ENCODE measurements at places on chromosomes 5 and 9.

- no peak for DNase-seq
Observed at GRCh38 chr5:96928931-96929708, 6.8 kb upstream of the LNPEP start.

GRCh38 chr9:135684691-135685090, 14.6 kb downstream of the SOHLH1 start:
- no peak for DNase-seq

GRCh38 chr5:68140763-68141162, 74.8 kb upstream of the PIK3R1 start:
- no peak for DNase-seq

- no peak for DNase-seq
Observed at GRCh38 chr5:116876240-116876840, 301.7 kb upstream of the SEMA6A start.

DNA sequence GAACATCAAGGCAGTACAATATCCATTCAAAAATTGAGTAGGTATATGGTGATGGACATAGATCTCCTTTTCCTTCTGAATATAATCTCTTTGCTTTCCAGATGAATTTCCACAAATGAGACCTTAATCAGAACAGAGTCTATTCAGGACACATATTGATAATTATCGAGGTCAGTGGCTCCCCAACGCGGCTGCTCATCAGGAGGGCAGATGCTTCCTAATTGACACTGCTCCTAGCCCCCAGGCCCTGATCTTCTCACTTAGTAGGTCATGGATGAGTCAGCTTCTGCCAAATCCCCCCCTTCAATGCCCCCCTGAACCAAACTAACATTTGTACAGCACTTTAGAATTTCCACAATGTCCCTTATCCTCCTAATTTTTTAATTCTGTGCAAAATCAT, 51.6 kb downstream of the SEMA5A start:
- no peak for DNase-seq

GRCh38 chr5:81242906-81243436, 9.8 kb downstream of the CKMT2 start:
- DNase-seq: no peak

DNA sequence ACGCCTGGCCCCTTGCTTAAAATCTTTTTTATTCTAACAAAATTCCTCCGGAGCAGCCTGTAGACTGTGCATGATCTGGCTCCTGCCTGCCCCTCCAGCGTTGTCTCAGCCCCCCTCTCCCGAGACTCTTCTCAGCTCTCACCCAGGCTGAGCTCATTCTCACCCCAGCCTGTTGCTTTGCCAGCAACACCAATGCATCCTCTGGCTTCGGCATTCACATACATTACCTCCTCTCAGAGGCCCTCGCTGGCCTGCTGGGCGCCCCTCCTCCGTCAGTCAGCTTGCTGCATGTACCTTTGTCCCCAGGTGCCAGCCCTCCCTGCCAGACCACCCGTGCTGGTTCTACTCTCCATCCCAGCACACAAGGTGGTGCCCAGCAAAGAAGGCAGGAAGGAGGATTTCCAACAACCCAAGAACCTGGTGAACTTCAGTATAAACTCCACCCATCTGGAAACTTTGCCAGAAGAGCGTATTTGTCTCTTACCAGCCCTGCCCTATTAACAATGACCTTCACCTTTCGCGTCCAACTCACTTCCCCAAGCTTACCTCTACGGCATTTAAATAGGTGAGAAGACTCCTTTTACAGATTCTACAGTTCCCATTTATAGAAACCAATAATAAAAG, 35.0 kb downstream of the MYO10 start:
- DNase-seq: no peak

- no peak for DNase-seq
Observed at GRCh38 chr5:132771503-132771998, 5.5 kb downstream of the SEPTIN8 start.

- DNase-seq: no peak
Observed at GRCh38 chr5:90590-91547, 1.1 kb upstream of the PLEKHG4B start.

- DNase-seq: no peak
Observed at GRCh38 chr9:36479101-36479500, 79.0 kb upstream of the RNF38 start.

- DNase-seq: no peak
Observed at GRCh38 chr5:10768328-10768899, 7.4 kb upstream of the DAP start.

GRCh38 chr9:13485068-13485596, 205.6 kb upstream of the MPDZ start:
- no peak for DNase-seq

- DNase-seq: no peak
Observed at GRCh38 chr5:151632524-151632923, 41.4 kb upstream of the FAT2 start.

DNA sequence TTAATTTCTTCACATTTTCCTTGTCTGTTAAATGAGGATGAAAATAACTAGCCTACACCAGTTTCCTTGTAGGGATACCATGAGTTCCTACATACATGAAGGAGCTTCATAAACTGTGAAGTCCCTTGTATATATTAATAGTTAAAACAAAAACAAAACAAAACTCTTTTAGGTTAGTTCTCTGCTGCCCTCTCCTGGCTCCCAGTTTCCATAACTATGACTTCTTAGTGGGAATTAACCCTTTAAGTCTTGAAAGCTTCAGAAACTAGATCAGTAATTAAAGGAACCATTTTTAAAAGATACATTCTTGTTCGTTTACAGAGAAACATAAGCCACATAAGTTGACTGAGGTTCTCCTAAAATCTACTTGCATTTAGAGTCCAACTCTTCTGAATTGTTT, 500.0 kb upstream of the C9orf72 start:
- DNase-seq: no peak

DNA sequence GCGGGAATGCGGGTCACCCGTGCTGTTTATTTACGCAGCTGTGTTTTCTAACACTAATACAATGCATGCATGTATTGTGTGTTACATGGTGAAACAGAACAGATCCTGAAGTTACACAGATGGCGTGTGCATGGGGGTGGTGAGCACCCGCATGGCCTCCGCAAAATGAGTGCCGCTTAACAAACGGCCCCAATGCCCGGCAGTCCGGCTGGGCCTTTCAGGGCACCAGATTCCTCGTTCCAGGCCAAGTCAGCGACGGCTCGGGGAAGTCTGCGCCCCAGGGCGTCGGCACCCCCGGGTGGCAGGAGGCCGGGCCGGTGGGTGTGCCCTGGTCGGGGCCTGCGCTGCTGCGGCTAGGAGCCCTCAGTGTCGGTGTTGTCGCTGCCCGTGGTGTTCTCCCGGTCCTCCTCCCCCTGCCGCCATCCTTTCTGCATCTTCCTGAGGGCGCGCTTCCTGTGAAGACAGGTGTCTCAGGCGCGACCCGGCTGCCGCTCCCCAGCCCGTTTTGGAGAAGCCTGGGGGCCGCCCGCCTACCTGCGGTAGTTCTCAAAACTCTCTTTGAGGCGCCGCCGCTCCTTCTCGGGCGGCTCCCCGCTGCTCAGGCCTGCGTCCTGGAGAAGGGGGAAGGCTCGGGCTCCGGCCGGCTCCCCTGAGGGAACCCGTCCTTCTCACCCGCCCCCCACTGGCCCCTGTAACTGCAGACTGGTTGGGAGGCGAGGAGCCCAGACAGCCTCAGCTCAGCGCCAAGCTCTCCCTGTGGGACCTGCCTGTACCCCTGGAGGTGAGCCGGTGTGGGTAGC, 605 bp upstream of the DNLZ start:
- DNase-seq: no peak

- no peak for DNase-seq
Observed at GRCh38 chr9:134296301-134297082, 29.8 kb upstream of the RXRA start.

DNA sequence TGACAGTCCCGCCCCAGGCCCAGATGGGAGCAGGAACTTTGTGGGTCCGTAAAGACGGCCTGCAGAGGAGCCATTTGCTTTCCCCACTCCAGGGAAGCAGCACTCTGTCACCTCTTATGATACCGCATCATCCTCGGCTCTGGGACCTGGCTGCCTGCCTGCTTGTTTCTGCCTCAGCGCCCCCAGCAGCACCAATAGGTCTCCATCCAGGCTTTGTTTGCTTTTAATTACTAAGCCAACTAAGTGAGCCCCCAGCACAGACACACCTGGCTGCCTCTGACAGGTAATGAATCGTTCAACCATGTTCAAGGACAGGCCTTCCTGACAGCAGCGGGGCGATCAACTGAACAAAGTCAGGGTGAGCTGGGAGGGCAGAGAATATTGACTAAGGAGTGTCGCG, 141.4 kb downstream of the C5orf15 start:
- DNase-seq: no peak

GRCh38 chr5:19902316-19902934, 85.6 kb downstream of the CDH18 start:
- DNase-seq: no peak

- DNase-seq: no peak
Observed at GRCh38 chr5:152171888-152172287, 233.2 kb downstream of the NMUR2 start.

DNA sequence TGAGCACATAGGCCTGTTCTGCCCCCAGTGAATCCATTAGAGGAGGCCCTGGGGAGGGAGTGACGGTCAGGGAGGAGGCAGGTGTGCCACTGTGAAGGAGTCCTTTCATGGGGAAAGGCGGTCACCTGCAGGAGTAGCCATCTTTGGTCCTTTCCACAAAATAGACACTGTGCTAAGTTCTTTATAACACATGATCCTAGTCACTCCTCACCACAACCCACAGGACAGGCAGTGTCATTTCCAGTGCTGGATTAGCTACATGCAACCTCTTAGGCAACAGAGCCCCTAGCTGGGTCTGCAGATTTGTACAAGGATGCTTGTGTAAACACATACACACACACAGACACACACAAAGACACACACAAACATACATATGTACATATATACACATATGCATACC, 18.3 kb downstream of the DOCK2 start:
- DNase-seq: no peak

GRCh38 chr5:159877016-159877415, 39.3 kb upstream of the ADRA1B start:
- no peak for DNase-seq

GRCh38 chr5:177531209-177531940, 14.6 kb upstream of the DDX41 start:
- no peak for DNase-seq

GRCh38 chr5:128172102-128172501, 88.5 kb downstream of the SLC12A2 start:
- DNase-seq: no peak

DNA sequence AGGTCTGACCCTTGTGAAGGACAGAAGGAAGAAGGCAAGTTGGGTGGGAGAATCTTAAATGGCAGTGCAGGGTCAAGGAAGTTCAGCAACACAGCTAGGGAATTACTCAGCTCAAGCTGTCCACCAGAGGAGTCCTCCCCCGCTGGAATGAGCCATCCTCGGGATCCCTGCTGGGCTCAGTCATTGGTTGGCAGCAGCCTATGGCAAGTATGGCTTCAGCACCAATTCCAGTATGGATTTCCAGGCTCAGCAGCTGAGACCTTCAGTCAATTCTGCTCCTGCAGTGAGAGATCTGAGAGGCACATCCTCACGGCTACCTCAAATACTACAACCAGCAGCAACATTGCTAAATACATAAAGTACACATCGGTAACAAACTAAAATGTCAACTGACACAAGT, 280.6 kb upstream of the PIK3R1 start:
- DNase-seq: no peak

- no peak for DNase-seq
Observed at GRCh38 chr9:14511452-14511851, 181.8 kb downstream of the ZDHHC21 start.

- peak; percentile 9 for DNase-seq
Observed at GRCh38 chr5:74579215-74579614, 61.3 kb downstream of the ENC1 start.

GRCh38 chr5:132776938-132777208, 166 bp downstream of the SEPTIN8 start:
- no peak for DNase-seq

- DNase-seq: no peak
Observed at GRCh38 chr5:172758077-172758833, 12.7 kb downstream of the DUSP1 start.

- DNase-seq: peak; percentile 23
Observed at GRCh38 chr5:154757814-154758406, 2.7 kb downstream of the LARP1 start.

GRCh38 chr9:111232997-111233790, 96.8 kb downstream of the OR2K2 start:
- no peak for DNase-seq

- DNase-seq: no peak
Observed at GRCh38 chr9:89734600-89735041, 129.8 kb downstream of the GADD45G start.

DNA sequence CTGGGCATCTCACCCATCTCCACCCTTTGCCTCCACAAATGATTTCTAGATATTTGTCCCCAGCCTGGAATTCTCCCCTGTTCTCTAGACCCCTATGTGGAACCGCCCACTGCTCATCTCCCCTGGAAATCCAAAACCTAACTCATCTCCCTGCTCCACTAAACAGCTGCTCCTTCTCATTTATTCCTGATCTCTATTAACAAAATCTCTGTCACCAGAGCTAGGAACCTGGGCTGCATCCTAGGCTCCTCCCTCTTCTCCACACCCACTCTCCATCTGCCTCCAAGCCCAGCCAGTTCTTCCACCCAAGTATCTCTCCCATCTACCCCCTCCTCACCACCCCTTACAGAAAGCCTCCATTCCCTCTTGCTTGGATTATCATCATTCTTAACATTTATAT, 24.0 kb upstream of the SYNPO start:
- no peak for DNase-seq

GRCh38 chr5:149857499-149857898, 87.1 kb downstream of the PDE6A start:
- DNase-seq: no peak

- no peak for DNase-seq
Observed at GRCh38 chr5:172440486-172440885, 13.8 kb downstream of the SH3PXD2B start.

DNA sequence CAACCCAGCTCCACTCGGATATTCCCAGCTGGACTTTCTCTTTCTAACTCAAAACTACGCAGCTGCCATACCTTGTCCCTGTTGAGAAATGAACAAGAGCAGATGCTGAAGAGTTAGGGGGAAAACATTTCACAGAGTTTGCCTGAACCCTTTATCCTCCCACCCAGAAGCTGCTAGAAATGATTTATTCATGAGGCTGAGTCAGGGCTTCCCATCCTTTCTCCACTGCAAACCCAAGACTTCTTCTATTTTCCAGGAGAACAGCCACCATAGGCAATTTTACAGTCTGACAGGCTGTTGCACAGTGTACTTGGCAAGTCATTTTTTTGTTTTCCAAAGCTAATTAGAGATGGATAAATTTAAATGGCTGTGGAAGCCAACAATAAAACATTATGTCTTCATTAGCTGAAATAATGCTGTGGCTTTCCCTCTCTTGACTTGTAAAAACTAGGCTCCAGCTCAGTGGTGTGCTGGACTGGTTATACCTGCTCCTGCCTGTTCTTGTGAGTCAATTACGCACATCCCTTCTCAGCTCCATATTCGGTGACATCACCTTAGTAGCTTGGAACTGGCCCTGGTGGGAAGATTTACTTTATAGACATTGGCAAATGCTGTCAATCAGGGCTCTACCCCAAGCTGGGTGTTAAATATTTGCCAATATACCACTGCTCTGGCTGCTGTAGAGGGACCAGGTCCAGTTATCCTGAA, 71.9 kb downstream of the KIF4B start:
- DNase-seq: no peak

- no peak for DNase-seq
Observed at GRCh38 chr9:91144769-91145168, 216.9 kb downstream of the AUH start.

Measured in stimulated activated CD8-positive, alpha-beta memory T cell treated with anti-CD3 and anti-CD28 coated beads, Interleukin-2, amount 100 ng/mL, for 1 hour (primary cell).